ENCODE measurements at places on chromosomes 1 and 21.

DNA sequence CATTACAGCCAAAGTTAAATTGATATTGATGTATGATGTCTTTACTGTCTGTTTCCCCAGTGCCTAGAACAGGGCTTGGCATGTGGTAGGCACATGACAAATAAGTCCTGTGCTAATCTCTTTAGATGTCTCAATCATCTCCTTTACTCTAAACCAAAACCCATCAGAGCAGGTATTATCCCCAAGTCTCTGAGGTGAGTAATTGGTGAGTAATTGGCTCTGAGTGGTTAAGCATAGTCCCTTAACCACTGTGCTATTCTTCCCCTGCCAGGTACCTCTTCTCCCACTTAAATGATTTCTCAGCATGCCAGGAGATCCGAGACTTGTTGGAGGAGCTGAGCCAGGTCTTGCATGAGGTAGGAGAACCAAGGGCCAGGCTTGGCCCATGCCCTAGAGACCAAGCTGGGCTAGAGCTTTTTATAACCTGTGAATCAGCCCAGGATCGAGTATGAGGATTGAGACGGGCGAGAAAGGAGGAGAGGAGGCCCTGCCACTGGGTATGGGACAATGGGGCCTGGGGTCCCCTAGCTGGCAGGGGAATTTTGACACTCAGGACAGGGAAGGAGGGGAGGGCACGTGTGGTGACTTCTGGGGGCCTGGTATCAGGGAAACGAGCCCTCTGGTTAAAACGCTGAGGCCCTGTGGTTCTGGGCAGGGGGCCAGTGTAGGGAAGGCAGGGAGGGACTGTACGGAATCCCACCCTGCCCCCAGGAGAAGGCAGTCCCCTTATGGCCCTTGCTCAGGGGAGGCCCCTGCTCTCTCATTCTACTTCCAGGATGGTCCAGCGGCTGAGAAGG, 4.5 kb downstream of the CNKSR1 start:
- no peak for DNase-seq

DNA sequence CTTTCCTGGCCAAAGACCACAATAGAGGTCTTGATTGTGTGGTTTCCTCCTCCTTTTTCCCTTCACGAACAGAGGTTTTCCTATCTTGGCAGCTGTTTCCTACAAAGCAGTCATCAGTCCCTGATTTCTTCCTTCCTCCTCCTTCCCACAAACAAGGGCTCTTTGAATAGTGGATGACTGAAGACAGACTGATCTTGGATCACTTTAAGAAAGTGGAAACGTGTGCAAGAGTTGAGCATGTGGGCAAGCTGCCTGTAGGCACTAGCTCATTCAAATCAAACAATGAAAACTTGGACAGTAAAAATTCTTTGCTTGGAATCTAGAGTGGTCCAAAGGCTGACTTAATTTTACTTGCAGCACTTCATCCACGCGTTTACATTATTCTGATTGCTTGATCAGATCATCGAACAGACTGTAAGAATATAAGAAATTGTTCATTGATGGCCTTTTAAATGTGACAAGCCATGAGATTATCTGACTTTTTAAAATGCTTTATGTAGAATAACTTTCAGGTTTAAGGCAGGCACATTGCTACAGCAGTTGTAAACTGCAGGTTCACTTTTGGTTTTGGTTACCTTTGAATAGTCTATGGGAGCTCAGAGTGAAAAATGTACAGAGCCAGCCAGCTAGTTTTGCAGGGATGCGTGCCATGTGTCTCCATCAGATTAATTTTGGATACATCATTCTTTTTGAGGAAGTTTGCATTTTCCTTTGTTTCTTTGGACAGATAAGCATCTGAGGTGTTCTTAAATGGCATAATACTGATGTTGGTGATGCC, 34.4 kb downstream of the ADGRL2 start:
- no peak for DNase-seq

- no peak for DNase-seq
These were observed 84.9 kb upstream of the SLC44A3 start for GRCh38 chr1:94734963-94735901.

DNA sequence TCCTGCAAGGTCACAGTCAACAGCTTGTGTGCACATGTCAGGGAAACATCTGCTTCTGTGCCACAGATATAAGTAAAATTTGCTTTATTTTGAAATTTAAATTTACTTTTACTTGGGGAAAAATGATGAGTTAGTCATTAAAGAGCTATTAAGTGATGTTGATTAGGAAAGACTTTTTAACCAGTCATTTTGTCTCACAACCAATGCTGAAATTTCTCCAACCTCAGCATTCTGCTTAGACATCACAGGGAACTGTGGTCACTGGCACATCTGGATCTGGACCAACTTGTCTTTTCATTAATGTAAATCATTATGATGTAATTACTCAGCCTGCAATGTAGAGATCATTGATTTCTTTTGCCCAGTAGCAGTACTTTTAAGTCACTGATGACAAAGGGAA, 301.0 kb downstream of the TTLL7 start:
- DNase-seq, result no peak

- DNase-seq, result no peak
These were observed 14.8 kb downstream of the EDN2 start for GRCh38 chr1:41469706-41470105.
